ENCODE measurements at places on chromosomes 12 and 14. TPM values are rescaled to one million over a fixed set of nuclear protein-coding genes. Genes with fewer than 3 reads are reported as not detected.

RNU4-1 gene
- polyA plus RNA-seq = not detected

TMEM119 gene
- 59.6 TPM for polyA plus RNA-seq

SLC25A21 gene
- polyA plus RNA-seq = 1.4 TPM

KCNA1 gene
- not detected for polyA plus RNA-seq

NCOR2 gene
- 121 TPM for polyA plus RNA-seq

DNA sequence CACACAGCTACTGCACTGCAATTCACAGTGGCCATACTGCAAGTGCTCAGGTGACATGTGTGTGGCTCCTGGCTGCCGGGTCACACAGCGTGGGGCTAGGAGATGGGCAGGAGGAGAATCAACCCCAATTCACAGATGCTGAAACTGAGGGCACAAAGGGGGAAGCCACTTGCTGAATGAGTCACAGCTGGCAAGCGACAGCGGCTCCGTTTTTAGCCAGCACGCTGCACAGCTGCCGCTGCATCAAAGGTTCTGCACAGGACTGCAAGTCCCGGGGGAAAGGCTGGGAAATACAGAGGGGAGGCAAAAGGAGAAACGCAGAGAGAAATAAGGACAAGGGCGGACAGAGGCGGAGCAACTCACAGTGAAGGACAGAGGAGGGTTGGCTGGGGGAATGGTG, 57.9 kb downstream of the KDM2B start:
- no peak overlapping the region for H3K4me3 ChIP-seq
- no peak for DNase-seq
- no peak overlapping the region for H3K27ac ChIP-seq
- H3K27me3 ChIP-seq = no peaks in the 10 kb centered on the region
- no peaks in the 10 kb centered on the region for H3K4me1 ChIP-seq
